ENCODE measurements at places on chromosomes 6 and 20. TPM values are rescaled to one million over a fixed set of nuclear protein-coding genes. Genes with fewer than 3 reads are reported as not detected.

The BNIP5 gene
- total RNA-seq: 0.06 TPM

DNA sequence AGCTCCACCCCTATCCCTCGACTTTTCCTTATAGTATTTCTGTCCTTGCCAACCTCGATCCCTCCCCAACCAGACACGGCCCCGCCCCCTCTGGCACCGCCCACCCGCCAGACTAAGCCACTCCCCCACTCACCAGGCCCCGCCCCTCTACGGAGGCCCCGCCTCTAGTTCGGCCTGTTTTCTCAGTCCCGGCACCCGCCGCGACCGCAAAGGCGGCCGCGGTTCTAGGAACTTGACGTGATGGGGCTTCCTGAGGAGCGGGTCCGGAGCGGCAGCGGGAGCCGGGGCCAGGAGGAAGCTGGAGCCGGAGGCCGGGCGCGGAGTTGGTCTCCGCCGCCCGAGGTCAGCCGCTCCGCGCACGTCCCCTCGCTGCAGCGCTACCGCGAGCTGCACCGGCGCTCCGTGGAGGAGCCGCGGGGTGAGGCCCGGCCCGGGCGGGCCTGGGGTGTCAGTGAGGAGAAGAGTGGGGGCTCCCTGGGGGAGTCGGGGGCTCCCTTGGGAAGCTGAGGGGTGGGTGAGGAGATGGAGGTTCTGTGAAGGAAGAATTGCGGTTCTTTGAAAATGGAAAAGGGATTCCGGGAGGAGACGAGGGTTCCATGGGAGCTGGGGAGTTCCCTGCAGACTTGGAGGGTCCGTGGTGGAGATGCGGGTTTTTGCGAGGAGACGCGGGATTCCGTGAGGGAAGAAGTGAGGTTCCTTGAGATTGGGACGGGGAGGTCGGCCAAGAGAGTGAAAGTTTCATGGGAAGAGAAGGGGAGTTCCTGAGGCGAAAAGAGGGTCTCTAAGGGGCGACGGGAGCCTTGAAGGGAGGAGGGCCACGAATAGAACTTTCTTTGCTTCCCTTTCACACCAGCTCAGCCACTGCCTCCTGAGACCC lies at the start of gene ACSS2:
Gene ACSS2, plus strand, starts transcription at position 207 of the 877 bp plus-strand sequence. Its CDS starts 34 bp downstream, at position 241.
- DNase-seq: no peak

DNA sequence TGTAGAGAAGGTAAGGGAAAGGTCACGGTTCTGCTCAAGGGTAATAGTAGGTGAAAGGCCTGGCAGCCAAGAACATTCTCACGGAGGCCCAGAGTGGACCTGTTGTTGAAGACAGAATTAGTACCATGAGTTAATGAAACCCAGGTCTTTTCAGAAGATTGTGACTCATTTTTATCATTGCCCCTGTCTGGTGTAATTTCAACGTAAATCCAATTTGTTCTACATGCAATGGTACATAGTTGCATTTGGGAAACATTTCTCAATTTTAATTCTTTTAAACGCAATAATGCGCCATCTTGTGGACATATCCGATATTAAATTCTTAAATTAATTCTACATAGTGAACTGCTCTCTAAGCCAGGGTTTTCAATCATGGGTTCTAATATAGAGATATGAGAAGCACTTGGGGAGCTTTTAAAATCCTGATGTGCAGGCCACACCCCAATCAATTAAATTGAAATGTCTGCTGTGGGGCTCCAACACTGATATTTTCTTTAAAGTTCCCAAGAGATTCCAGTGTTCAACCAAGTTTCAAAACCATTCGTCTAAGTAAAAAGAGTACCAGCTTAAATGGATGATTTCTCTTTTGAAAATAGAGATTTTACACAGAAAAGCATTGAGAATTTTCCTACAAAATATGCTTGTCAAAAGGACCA lies 257.4 kb downstream of the PLCB1 start:
- DNase-seq: peak; percentile 45

DNA sequence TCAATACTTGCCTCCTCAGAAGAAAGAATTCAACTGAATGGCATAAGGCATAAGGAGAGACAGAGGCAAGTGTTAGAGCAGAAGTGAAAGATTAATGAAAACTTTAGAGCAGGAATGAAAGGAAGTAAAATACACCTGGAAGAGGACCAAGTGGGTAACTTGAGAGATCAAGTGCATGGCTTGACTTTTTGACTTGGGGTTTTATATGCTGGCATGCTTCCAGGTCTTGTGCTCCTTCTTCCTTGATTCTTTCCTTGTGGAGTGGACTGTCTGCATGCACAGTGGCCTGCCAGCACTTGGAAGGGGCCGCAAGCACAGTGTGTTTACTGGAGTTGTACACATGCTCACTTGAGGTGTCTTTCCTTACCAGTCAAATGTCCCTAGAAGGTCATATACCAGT lies 222.1 kb upstream of the UFL1 start:
- DNase-seq: no peak

DNA sequence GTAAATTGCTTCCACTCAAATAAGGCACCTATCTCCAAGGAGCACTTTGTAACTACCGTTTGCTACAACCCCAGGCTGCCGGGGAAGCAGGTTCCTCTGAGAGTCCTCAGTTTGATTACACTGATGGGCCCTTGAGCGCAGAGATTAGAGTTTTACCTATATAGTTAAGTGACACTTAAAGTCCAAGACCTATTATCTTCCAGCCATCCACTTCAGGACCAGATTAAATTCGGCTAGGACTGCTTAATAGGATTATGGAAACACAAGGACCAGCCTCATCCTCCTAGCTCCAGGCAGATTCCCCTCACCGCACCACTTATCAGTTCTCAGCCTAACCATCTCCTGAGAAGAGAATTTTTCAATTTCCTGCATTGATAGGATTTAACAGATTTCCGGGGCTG lies 64.7 kb upstream of the TIAM2 start:
- DNase-seq: no peak

GRCh38 chr20:48574383-48574782 lies 253.4 kb downstream of the PREX1 start:
- DNase-seq: peak; percentile 41

DNA sequence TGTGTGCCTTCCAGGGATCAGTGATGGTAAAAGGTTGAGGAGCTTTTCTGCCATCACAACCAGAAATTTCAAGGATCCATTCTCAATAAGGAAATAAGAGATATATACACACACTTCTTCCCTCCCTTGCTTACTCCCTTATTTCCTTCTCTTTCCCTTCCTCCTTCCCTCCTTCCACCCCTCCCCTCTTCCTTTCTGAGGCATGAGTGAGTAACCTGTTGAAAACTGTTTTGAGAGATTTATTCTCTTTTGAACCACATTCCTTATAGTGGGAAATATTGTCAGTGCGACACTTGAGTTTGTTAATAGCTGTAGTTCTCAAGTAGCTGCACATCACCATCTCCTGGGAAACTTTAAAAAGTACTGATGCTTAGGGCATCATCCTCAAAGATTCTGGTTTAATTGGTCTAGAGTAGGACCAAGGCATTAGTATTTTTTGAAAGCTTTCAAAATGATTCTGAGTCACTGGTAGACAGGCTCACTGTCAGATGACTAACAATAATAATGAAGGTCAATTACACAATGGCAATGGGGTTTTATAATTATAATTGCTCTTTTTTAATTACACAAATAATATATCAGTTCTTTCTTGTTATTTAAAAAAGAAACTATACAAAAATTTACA lies 109.9 kb downstream of the POPDC3 start:
- no peak for DNase-seq

The MAP7 gene
- 9.9 TPM for total RNA-seq

DNA sequence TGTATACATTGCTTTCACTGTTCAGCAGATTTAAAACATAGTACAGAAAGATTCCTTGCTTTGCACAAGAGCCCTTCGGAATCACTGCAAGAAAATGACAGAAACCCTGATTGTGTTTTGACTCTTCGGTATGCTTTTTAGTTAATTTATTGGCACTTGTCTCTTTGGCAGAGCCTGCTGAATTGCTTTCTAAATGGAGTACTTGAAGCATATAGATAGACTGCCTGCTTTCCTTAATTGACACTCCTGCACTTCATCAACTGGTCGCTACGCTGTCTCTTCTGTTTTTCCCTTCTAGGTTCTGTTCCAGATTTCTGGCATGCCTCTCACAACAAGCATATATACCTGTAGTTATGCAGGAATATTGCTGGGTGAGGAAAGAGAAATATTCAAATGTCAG lies 22.4 kb upstream of the RBM24 start:
- DNase-seq: no peak

GRCh38 chr6:169233181-169233580 lies 20.5 kb downstream of the THBS2 start:
- DNase-seq: no peak

The TRERF1 gene
- 6.0 TPM for total RNA-seq

The SIRPB1 gene
- 0.69 TPM for total RNA-seq

The FGD2 gene
- 6.7 TPM for total RNA-seq

GRCh38 chr6:17267566-17267965 lies 13.6 kb upstream of the RBM24 start:
- DNase-seq: no peak

The FAM162B gene
- total RNA-seq: 6.0 TPM

DNA sequence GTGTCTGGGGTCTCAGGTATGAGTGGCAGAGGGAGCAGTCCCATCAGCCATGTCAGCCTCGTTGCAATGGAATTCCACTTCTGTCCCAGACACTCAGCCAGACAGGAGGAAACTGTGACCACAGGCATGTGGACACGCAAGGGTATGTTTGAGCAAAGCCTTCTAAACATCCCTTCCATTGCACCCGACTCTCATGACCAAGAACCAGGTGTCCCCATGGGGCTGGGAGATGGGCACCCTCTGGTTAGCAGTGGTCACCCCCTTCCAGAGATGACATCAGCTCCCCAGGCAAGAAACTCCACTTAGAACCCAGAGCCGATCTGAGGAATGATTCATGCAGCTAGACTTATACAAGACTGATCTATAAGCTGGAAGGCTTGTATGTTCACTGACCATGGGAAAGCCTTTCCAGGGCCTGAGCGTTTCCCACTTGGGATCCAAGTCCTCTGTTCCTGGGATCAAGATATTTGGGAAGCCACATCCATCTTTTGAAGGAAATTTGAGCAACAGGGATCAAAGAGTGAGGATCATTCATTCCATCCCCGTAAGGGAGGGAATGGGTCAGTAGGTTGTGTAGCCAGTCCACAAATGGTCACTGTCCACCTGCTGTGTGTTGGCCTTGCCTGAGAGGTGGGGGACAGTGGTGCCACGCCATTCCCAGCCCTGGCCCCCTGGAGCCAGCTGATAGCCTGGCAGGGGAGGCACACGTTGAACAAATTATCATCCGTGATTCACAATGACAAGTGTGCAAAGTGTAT lies 3.9 kb upstream of the MRGBP start:
- DNase-seq: no peak

The RAET1L gene
- total RNA-seq: not detected

The IL17A gene
- not detected for total RNA-seq

DNA sequence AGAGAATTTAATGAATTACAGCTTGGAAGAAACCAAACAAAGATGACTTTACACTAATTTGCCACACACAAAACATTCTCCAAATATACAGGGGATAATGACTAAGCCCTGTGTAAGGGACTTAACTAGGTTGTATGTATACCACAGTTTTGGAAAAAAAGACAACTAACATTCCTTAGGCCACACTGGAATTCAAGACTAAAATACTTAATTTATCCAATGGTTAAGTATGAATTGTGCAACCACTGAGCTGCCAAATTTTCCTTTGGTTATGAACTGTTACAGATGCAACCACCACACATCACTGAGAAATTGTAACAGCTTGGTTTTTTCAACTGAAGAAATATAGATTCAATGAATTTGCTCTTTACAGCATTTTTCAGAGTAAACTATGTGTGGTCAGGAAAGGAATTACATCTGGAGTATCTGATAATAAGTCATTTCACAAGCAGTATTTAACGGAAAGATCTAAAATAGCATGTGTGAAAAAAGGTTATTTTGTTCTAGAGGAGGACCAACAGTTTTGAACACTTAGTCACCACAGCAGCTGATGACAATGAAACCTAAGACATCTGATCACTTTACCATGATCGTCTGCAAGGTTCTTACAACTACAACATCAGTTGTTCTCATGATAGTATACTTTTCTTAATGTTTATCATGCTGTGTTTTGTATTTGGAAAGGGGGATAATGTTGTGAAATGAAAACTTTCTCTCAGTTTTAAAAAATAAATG lies 318.8 kb downstream of the BCKDHB start:
- DNase-seq: no peak

DNA sequence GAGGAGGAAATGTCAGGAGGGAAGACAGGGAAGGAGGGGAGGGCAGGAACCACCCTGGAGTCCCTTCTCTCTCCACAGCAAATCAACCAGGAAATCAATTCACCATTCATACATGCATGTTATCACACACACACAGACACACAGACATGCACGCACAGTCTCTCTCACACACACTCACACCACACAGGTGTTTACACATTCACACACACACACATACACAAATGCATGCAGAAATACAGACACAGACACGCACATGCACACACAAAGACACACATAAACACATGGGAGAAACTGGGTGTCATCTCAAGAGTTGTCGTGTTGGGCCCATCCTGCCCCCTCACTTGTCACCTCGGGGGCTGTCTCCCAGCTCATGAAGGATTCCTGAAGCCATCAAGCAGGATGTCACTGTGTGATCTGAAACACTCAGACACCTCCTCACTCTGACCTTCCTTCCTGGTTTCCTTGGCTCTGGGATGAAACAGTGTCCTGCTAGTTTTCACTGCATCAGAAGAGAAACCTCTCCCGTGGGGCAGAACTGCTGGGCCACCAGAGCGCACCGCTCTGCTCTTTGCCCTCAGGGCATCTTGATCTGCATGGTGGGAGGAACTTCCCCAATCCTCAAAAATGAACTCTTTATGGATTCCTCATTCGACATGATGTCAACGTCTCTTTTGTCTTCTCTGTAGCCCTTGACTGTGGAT lies 9.2 kb downstream of the RAET1G start:
- DNase-seq: no peak

DNA sequence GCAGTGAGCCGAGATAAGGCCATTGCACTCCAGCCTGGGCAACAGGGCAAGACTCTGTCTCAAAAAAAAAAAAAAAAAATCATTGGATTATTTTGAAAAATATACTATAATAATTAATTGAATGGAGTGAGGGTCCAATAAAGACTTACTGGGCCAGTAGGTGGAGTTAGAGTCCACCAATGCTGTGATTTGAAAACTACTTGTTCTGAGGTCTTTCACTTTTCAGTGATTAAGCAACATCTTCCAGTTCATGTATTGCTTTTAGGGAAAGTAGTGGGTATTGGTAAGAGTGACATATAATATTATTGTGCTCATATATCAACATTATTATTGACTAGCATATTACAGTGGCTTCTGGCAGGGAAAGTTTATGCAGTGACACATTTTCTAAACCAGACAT lies 530.3 kb downstream of the KHDRBS2 start:
- no peak for DNase-seq

The BPIFB2 gene
- 0.11 TPM for total RNA-seq

Data from spinal cord (tissue), 10 donors.